Esophagus squamous epithelium (tissue), 5 donors: ENCODE measurements at places on chromosomes 6 and 20. TPM values are rescaled to one million over a fixed set of nuclear protein-coding genes. Genes with fewer than 3 reads are reported as not detected.

DNA sequence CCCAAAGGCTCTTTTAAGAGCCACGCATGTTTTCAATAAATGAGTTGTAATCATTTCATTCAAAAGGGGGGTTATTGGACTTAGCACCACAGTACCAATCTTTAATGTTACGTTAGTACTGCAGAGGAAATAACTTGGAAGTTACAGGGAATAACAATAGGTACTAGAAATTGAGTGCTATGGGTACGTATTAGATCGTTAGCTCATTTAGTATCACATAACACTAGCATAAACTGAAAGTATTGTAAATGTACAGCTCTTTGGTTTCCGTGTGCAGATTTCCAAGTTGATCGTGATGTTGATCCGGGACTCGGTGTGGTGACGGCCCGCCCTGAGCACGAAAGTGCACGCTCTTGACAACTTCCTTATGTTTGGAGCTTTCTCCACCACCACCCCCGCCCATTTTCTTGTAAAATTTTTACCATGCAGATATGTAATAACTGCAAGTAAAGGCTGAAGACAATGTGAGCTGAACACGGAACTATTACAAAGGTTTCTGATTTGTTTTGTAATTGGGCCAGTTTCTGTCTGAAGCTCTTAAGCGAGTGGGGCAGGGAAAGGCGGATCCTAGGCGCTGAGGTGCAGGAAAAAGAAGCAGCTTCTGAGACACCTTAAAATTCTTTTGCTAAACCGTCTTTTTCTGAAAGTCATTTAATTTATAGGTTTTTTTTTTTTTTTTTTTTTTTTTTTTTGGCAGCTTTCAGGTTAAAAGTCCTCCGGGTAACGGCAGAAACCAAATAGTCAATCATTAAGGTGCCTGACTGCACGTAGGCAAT lies 71.5 kb downstream of the HFE start:
- no peak for DNase-seq

GRCh38 chr6:165599121-165599520 lies 63.9 kb downstream of the PDE10A start:
- DNase-seq = no peak

DNA sequence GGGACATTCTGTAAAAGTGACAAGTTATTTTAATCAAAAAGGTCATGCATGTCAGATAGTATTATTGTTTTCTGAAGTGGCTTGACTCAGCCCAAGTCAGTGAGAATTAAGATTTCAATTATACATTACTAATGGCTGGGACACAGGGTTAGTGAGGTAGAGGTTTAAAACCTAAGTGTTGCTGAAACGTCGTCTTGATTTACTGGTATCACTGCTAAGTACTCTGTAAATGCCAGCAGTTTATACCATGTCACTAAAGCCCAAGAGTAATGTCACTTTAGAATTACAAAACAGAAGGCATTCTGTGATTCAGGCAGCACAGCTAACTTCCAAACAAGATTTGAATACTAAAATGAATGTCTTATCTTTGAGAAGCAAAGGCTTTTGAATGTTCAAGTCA lies 176.6 kb downstream of the NKAIN2 start:
- no peak for DNase-seq

- no peak for DNase-seq
Observed at GRCh38 chr20:51740838-51741237, 27.4 kb downstream of the ATP9A start.

DNA sequence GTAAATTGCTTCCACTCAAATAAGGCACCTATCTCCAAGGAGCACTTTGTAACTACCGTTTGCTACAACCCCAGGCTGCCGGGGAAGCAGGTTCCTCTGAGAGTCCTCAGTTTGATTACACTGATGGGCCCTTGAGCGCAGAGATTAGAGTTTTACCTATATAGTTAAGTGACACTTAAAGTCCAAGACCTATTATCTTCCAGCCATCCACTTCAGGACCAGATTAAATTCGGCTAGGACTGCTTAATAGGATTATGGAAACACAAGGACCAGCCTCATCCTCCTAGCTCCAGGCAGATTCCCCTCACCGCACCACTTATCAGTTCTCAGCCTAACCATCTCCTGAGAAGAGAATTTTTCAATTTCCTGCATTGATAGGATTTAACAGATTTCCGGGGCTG lies 64.7 kb upstream of the TIAM2 start:
- no peak for DNase-seq

GRCh38 chr20:33524261-33524660 lies 34.4 kb downstream of the CBFA2T2 start:
- no peak for DNase-seq

GRCh38 chr20:36493801-36494114 lies 47.6 kb upstream of the MYL9 start:
- no peak for DNase-seq

- no peak for DNase-seq
Observed at GRCh38 chr6:157291356-157291755, 32.0 kb downstream of the TMEM242 start.

GRCh38 chr6:99471638-99472037 lies 43.6 kb downstream of the USP45 start:
- no peak for DNase-seq

- DNase-seq = no peak
Observed at GRCh38 chr20:35637276-35637675, 21.6 kb downstream of the SPAG4 start.

- no peak for DNase-seq
Observed at GRCh38 chr6:55968926-55969325, 93.5 kb upstream of the BMP5 start.

DNA sequence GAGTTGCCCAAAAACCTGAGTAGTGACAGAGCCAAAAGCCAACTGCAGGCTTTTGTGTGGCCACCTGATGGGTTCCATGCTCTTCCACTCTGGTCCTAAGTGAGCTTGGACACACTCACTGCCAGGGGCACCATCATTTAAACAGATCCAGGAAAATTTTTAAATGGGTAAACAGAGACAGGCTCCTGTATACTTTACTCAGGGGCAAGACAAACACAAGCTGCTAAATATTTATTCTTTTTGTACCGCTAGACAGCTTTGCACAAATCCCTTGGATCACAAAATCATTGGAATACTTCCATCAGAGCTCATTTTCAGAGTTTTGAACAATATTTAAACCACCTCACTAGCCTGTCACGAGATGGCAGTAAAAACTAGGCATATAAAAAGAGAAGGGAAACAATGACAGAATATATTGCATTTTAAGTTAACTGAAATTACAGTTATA lies 31.4 kb downstream of the GCLC start:
- DNase-seq = no peak

DNA sequence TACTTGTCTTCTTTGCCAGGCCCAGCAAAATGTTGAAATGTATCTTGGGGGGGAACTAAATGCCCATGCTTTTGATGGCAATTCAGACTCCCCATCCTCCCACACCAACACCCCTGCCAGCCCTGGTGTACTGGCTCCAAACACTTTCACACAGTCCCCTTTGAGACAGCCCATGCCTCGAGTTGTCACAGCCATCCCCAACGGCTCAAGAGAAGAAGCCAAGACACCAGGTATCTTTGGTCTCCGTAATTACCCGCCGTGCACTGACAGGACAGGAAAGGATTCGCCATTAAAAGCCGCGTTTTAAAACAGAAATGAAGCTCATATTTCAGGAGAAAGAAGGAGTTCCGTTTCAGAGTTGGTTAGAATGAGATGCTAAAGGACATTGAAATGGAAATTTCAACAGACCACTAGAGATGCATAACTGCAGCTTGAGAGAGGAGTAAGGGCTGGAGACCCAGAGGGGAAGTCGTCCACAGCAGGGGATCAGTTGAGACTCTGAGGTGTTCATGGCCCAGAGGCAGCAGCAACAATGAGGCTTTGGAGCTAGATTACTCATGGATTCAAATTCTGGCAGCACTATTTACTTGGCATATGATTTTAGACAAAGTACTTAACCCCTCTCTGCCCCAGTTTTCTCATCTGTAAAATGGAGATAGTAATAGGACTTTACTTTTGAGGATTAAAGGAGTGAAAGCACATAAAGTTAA lies 63.5 kb upstream of the ADGRF1 start:
- no peak for DNase-seq

GRCh38 chr6:162770955-162771354 lies 43.2 kb downstream of the PACRG start:
- no peak for DNase-seq

DNA sequence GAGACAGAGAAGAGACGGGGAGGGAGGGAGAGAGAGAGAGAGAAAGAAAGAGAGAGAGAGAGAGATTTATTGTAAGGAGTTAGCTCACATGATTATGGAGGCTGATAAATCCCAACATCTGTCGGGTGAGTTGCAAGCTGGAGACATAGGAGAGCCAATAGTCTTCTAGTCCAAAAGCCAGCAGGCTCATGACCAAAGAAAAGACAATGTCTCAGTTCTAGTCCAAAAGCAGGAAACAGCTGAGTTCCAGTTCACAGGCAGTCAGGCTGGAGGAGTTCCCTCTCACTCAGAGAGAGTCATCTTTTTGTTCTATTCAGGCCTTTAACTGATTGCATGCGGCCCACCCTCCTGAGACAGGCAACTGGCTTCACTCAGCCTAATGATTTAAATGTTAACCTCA lies 416.6 kb downstream of the PREX1 start:
- DNase-seq = no peak

GRCh38 chr6:140201787-140202458 lies 827.5 kb upstream of the CITED2 start:
- DNase-seq = no peak

GRCh38 chr6:105001906-105002305 lies 45.0 kb downstream of the LIN28B start:
- no peak for DNase-seq

DNA sequence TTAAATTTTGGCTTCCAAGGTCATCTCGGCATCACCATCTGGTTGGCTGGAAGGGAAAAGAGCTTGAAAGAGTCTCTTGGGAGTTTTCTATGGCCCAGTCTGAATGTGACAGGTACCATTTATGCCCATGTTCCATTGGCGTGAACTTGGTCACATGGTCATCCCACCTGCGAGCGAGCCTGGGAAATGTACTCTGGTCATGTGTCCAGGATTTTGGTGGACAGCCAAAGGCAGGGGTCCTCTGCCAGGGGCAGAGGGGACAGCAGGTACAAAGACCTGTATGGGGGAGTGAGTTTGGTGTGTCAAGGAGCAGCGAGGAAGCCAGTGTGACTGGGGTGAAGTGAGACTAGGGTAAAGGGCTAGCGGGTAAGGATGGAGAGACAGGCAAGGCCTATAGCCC lies 112.6 kb downstream of the CDC5L start:
- DNase-seq = no peak

- DNase-seq = no peak
Observed at GRCh38 chr6:12584631-12585405, 131.7 kb upstream of the PHACTR1 start.

DNA sequence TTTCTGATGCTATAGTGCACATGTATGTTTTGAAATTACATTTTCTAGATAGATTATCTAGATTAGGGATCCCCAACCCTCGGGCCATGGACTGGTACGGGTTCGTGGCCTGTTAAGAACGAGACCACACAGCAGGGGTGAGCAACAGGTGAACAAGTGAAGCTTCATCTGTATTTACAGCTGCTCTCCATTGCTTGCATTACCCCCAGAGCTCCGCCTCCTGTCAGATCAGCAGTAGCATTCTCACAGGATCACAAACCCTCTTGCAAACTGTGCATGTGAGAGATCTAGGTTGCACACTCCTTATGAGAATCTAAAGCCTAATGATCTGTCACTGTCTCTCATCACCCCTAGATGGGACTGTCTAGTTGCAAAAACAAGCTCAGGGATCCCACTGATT lies 10.4 kb downstream of the CEP57L1 start:
- DNase-seq = no peak

DNA sequence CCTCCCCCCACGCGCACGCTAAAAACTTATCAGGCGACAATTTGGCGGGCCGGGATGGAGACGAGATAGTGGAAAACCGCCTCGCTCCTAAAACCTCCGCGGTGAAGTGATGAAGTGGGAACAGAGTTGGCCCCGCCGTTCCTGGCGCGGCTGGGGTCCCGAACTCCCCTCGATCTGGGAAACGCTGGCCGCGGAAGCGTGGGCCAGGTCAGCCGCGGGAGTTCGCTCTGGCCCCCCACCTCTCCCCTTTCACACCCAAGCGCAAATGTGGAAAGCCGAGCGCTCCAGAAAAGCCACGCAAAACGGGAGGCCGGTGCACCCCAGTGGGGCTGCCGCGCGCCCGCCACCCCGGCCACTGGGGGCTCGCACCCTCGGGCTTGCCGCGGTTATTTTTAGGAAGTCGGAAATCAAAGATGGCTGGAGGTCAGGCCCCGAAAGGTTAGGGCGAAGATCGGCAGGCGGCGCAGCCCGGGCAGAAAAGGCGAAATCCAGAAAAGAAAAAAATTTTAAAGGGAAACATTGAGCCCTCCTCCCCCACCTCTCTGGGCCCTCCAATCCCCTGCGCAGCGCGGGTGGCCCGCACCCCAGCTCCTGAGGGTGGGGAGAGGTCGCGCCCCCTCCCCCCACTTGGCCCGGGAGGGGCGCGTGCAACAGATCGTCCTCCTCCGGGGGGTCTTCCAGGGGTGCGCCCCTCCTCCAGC lies 1.0 kb downstream of the SALL4 start:
- no peak for DNase-seq

DNA sequence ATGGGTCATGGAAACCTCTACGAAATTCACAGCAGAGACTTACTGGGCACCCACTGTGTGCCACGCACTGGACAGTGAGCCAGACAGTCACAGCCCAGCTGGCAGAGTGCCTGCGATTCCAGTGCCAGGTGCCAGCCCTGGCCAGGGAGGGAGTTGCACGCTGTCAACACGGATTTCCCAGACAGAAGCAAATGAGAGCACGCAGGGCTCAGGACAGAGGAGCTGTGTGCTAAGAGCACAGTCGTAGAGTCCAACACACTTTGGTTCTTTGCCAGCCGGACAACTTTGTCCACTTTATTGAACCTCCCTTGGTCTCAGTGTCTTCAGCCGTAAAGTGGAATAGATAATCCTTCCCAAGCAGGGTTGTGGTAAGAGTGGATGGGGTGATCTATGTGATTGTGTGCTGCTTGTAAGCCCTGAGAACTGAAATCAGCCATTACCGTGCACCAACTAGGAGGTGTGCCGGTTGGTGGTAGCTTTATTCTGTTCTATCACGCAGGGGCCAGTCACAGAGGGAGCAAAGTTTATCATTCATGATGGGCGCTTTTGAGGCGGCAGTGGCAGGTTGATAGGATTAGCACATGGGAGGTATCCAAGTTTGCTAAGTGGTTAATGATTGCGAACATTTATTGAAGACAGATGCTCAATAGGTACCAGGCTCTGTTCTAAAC lies 40.6 kb downstream of the SIRPA start:
- DNase-seq = no peak

- DNase-seq = no peak
Observed at GRCh38 chr6:170367241-170367640, 60.7 kb downstream of the FAM120B start.

GRCh38 chr20:37346535-37347346 lies 801 bp downstream of the SRC start:
- no peak for DNase-seq

- no peak for DNase-seq
Observed at GRCh38 chr20:17731233-17731632, 31.5 kb downstream of the BANF2 start.

- DNase-seq = no peak
Observed at GRCh38 chr20:4325548-4326187, 310.3 kb upstream of the RNF24 start.

GRCh38 chr6:14110001-14110818 lies 7.4 kb upstream of the CD83 start:
- no peak for DNase-seq

Gene PGC
- not detected for total RNA-seq

Gene TRAPPC3L
- not detected for total RNA-seq

Gene FRS3
- total RNA-seq = 2.1 TPM

Gene MEI4
- not detected for total RNA-seq

Gene C6orf132
- 175 TPM for total RNA-seq

Gene CTAGE9
- total RNA-seq = not detected

Gene PDYN
- total RNA-seq = not detected

Gene ZBTB46
- 0.79 TPM for total RNA-seq
